ENCODE measurements at places on chromosomes 1 and 21.

DNA sequence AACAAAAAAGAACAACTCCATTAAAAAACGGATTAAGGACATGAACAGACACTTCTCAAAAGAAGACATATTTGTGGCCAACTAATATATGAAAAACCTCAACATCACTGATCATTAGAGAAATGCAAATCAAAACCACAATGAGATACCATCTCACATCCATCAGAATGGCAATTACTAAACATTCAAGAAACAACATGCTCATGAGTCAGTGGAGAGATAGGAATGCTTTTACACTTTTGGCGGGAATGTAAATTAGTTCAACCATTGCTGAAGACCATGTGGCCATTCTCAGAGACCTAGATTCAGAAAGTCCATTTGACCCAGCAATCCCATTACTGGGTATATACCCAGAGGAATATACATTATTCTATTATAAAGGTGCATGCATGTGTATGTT is 1442.6 kb upstream of the B3GALT2 start:
- DNase-seq = no peak

GRCh38 chr1:51648180-51649109 is 31.6 kb downstream of the OSBPL9 start:
- no peak for DNase-seq

GRCh38 chr1:152817309-152817708 is 5.5 kb downstream of the LCE1B start:
- DNase-seq = no peak

- DNase-seq = no peak
Observed at GRCh38 chr1:47325528-47325927, 8.1 kb upstream of the CMPK1 start.

DNA sequence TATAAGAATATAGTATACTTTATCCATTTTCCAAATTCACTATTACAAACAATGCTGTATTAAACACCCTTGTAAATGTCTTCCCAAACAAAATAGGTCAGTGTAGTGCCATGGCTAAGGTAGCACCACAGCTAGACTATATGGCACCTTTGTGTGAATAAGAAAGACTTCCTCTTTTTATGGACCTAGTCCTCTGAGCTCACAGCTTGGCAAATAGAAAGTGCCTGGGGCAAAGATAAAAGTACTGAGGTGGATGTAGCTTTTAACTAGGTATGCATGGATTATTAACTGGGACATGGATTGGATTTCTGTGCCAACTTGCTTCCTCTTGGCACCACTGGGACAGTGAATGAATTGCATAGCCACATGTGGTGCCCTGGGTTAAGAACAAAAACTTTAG is 25.0 kb downstream of the HRNR start:
- DNase-seq = no peak

DNA sequence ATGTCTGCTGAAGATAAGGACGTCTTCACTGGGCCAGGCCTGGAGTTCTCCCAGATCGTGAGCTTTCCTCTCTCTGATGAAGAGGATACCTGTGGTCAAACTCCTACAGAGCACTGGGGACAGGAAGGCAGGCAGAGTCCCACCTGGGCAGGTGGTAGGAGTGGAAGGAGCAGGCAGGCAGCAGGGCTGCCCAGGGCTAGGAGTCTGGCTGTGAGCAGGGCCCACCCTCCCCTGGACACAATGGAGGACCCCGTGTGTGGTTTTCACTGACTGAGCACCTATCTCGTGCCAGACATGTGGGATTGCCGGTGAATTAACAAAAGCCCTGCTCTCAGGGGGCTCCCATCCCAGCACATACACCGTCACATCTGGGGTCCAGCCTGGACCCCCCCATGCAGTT is 4.9 kb upstream of the SAMD11 start:
- no peak for DNase-seq

DNA sequence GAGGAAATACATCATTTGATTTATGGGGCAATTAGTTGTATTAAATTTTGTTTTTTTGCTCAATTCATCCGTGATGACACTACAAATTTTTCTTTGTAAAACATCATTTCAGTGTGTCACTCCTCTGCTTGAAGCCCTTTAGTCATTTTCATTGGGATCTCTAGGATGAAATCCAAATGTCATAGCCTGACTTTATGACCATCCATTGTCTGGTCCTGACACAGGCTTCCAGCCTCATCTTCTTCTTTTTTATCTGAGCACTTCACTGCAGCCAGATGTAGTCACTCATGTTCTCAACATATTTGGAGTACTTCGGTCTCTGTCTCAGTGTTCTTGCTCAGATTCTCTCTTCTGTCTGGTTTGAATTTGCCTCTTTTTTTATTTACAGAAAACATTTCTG is 173.1 kb downstream of the HMCN1 start:
- no peak for DNase-seq

- DNase-seq = no peak
Observed at GRCh38 chr1:6614019-6614928, 743 bp downstream of the PHF13 start.

GRCh38 chr1:207863893-207864535 is 46.9 kb downstream of the CD34 start:
- peak; percentile 17 for DNase-seq
